ENCODE measurements at places on chromosomes 1 and 21. TPM values are rescaled to one million over a fixed set of nuclear protein-coding genes. Genes with fewer than 3 reads are reported as not detected.

DNA sequence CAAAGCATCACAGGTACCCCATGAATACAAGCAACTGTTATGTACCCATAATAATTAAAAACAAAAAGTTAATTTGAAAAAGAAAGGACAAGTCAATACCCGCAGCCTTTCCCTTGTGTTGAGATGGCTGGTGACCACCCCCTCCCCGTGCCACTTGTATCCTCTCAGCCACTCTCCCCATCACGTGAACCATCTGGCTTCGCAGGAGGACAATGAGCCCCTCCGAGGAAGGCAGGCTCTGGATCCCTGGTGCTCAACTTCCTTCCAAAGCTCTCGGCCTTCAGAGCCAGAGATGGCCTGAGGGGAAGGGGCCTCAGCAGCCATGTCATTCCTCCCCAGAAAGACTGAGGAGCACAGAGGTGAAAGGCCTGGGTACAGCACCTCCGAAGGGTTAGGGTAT, 120.4 kb upstream of the RAB4A start:
- H3K4me1 ChIP-seq: peaks cover 11% of the 10 kb centered on the region
- no peaks in the 10 kb centered on the region for H3K36me3 ChIP-seq
- H3K27ac ChIP-seq: no peak overlapping the region
- H3K27me3 ChIP-seq: no peaks in the 10 kb centered on the region
- no peak for DNase-seq

Gene TAS1R1
- not detected for total RNA-seq

Gene NBPF10
- 1.8 TPM for total RNA-seq

GRCh38 chr1:14824314-14824915, 225.9 kb downstream of the KAZN start:
- no peak overlapping the region for H3K4me3 ChIP-seq
- no peaks in the 10 kb centered on the region for H3K27me3 ChIP-seq

GRCh38 chr1:21670059-21670881, 1.1 kb upstream of the RAP1GAP start:
- peak overlapping the region; percentile 64 for H3K4me3 ChIP-seq
- no peaks in the 10 kb centered on the region for H3K27me3 ChIP-seq
- no peak overlapping the region for H3K27ac ChIP-seq
- no peak for DNase-seq

DNA sequence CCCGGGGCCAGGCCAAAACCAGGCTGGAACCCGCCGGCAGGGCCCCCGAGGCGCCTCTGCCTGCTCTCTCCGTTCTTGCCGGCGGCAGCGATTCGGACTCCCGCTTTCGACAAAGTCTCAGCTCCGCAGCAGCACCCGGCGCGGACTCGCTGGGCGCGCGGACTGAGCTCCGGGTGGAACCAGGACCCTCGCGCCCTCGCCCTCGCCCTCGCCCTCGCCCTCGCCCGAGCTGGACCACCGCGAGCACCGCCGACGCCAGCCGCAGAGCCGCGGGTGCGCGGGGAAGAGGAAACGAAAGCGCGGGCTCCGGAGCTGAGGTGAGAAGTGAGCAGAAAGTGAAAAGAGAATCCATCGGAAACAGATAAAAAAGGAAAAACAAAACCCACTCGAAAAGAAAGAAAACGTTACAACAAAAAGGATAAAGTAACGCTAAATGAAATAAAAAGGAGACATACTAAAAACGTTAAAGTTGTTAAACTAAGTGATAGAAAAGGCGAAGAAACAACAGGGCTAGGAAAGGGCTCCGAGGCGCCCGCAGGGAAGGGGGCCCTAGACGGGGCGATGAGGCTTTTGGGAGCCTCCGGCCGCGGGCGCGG, 64.9 kb downstream of the MEF2D start:
- no peaks in the 10 kb centered on the region for H3K4me1 ChIP-seq
- DNase-seq: no peak
- H3K4me3 ChIP-seq: peak overlapping the region; percentile 8
- no peak overlapping the region for H3K27ac ChIP-seq
- no peaks in the 10 kb centered on the region for H3K36me3 ChIP-seq
- H3K27me3 ChIP-seq: peaks cover 53% of the 10 kb centered on the region

GRCh38 chr1:27031235-27032118, 18.8 kb upstream of the TENT5B start:
- H3K4me1 ChIP-seq: peaks cover 16% of the 10 kb centered on the region
- peak overlapping the region; percentile 87 for H3K27ac ChIP-seq
- peak overlapping the region; percentile 36 for H3K4me3 ChIP-seq
- no peaks in the 10 kb centered on the region for H3K27me3 ChIP-seq
- H3K36me3 ChIP-seq: no peaks in the 10 kb centered on the region

Gene NHLH1
- total RNA-seq: not detected

GRCh38 chr1:56967900-56968832, 2.4 kb upstream of the C8B start:
- H3K27ac ChIP-seq: no peak overlapping the region
- H3K36me3 ChIP-seq: no peaks in the 10 kb centered on the region
- H3K4me1 ChIP-seq: no peaks in the 10 kb centered on the region
- no peak overlapping the region for H3K4me3 ChIP-seq
- peak; percentile 66 for DNase-seq
- H3K27me3 ChIP-seq: no peaks in the 10 kb centered on the region

- H3K27me3 ChIP-seq: no peaks in the 10 kb centered on the region
- no peak overlapping the region for H3K4me3 ChIP-seq
- no peak for DNase-seq
- H3K36me3 ChIP-seq: no peaks in the 10 kb centered on the region
- no peak overlapping the region for H3K27ac ChIP-seq
These were observed 47.1 kb downstream of the MYSM1 start for GRCh38 chr1:58652651-58653184.

- DNase-seq: no peak
- H3K4me1 ChIP-seq: no peaks in the 10 kb centered on the region
- H3K36me3 ChIP-seq: no peaks in the 10 kb centered on the region
- no peak overlapping the region for H3K4me3 ChIP-seq
- no peak overlapping the region for H3K27ac ChIP-seq
These were observed 138.0 kb upstream of the DNAH14 start for GRCh38 chr1:224791362-224791941.

GRCh38 chr1:215584389-215584788, 17.3 kb downstream of the KCTD3 start:
- no peaks in the 10 kb centered on the region for H3K27me3 ChIP-seq
- H3K4me3 ChIP-seq: no peak overlapping the region
- H3K27ac ChIP-seq: no peak overlapping the region
- H3K36me3 ChIP-seq: no peaks in the 10 kb centered on the region
- H3K4me1 ChIP-seq: no peaks in the 10 kb centered on the region

Gene KRTAP11-1
- total RNA-seq: not detected

- H3K4me1 ChIP-seq: peaks cover 5% of the 10 kb centered on the region
- H3K27me3 ChIP-seq: no peaks in the 10 kb centered on the region
- H3K36me3 ChIP-seq: no peaks in the 10 kb centered on the region
- DNase-seq: no peak
These were observed 390.7 kb downstream of the NPHP4 start for GRCh38 chr1:5601516-5601915.

Gene LCA5L
- total RNA-seq: 1.8 TPM

Gene CA6
- total RNA-seq: not detected

DNA sequence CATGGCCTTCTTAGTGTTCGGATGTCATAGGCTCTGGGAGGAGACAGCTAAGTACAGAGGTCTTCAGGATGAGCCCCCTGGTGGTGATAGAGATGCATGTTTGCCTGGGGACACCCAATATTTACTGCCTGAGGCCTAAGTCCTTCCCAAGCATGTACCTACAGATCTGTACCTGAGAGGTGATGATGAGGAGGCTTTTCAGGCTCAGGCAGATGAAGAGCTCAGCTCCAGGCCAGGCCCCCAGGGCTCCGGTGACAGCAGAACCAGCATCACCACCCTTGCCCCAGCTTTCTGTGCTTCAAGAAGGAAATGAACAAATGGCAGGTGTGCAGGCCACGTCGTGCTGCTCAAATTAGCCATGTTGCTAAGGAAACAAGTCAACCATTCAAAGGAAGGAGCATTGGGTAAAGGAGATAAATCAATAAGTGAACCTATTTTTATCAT, 21.1 kb downstream of the CACNA1E start:
- no peaks in the 10 kb centered on the region for H3K36me3 ChIP-seq
- no peak for DNase-seq
- H3K4me3 ChIP-seq: no peak overlapping the region
- no peak overlapping the region for H3K27ac ChIP-seq

- H3K4me1 ChIP-seq: no peaks in the 10 kb centered on the region
- H3K4me3 ChIP-seq: no peak overlapping the region
- H3K27ac ChIP-seq: no peak overlapping the region
- H3K36me3 ChIP-seq: no peaks in the 10 kb centered on the region
These were observed 176.5 kb downstream of the TGFB2 start for GRCh38 chr1:218521414-218522169.

- no peaks in the 10 kb centered on the region for H3K4me1 ChIP-seq
- H3K27ac ChIP-seq: no peak overlapping the region
- DNase-seq: no peak
- H3K4me3 ChIP-seq: no peak overlapping the region
- no peaks in the 10 kb centered on the region for H3K27me3 ChIP-seq
These were observed 19.2 kb downstream of the NFASC start for GRCh38 chr1:204889681-204890383.

- H3K27ac ChIP-seq: no peak overlapping the region
- H3K4me1 ChIP-seq: peaks cover 11% of the 10 kb centered on the region
- no peaks in the 10 kb centered on the region for H3K27me3 ChIP-seq
- no peak overlapping the region for H3K4me3 ChIP-seq
- no peaks in the 10 kb centered on the region for H3K36me3 ChIP-seq
These were observed 34.7 kb downstream of the B3GALT5 start for GRCh38 chr21:39647476-39647875.

GRCh38 chr1:239892602-239893001, 199.1 kb upstream of the FMN2 start:
- no peak for DNase-seq
- no peaks in the 10 kb centered on the region for H3K36me3 ChIP-seq
- H3K27me3 ChIP-seq: no peaks in the 10 kb centered on the region
- no peak overlapping the region for H3K27ac ChIP-seq
- H3K4me3 ChIP-seq: no peak overlapping the region

DNA sequence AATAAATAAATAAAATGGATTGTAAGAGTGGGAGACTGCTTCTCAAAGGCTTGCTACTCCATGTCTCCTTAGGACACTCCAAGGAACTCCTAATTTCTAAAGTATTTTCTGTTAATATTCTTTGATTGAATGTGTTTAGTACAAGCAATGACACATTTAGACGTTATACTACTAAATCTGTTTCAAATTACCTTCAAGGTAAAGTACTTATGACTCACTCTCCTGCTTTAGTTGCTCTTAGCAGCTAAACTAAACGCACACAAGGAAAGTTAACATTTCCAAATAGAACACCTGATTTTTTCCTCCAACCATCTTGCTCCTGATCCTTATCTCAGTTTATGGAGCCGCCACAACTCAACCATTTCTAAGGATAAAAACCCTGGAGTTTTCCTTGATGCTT, 969.8 kb upstream of the ADGRL4 start:
- H3K36me3 ChIP-seq: no peaks in the 10 kb centered on the region
- H3K27me3 ChIP-seq: no peaks in the 10 kb centered on the region
- no peak for DNase-seq
- H3K27ac ChIP-seq: no peak overlapping the region

Gene ST6GALNAC3
- 0.95 TPM for total RNA-seq

DNA sequence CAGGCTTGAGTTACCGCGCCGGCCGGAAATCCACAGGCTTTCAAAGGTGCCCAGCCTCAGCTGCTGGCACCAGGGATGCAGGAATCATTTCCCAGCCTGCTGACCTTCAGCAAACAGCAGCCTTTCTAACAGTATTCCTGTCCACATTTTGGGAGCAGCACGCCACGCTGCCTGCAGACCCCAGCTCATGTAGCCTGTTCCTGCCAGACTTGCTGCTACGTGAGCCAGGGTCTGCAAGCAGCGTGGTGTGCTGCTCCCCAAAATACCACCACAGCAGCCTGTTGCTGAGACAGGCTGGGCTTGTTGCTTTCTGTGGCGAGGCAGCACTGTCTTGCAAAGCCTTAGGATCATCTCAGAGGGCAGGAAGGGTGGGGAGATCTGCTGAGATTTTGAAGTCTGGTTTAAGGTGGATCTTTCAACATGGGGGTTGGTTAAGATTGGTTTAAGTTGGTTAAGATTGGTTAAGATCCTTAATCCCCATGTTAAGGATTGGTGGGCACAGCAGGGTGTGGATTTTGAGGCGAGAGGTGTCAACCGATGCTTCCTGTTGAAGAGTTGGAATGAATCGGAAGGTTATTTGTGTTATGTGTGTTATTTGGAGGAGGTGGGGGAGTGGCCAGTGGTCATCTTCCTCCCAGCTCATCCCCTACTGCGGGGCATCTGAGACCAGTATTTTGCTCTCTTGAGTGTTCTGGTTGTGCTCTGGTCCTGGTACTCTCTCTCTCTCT, 12.9 kb downstream of the FAAH start:
- H3K4me3 ChIP-seq: no peak overlapping the region
- no peak for DNase-seq
- no peak overlapping the region for H3K27ac ChIP-seq
- H3K27me3 ChIP-seq: no peaks in the 10 kb centered on the region
- H3K36me3 ChIP-seq: peaks cover 14% of the 10 kb centered on the region
- no peaks in the 10 kb centered on the region for H3K4me1 ChIP-seq

- no peak overlapping the region for H3K4me3 ChIP-seq
- no peak for DNase-seq
- H3K4me1 ChIP-seq: peaks cover 4% of the 10 kb centered on the region
- H3K36me3 ChIP-seq: no peaks in the 10 kb centered on the region
These were observed 2.1 kb downstream of the PFKL start for GRCh38 chr21:44301961-44302406.

- H3K36me3 ChIP-seq: no peaks in the 10 kb centered on the region
- H3K4me3 ChIP-seq: no peak overlapping the region
- DNase-seq: no peak
- H3K4me1 ChIP-seq: no peaks in the 10 kb centered on the region
- H3K27ac ChIP-seq: no peak overlapping the region
- H3K27me3 ChIP-seq: no peaks in the 10 kb centered on the region
These were observed 20.3 kb downstream of the TIPRL start for GRCh38 chr1:168199056-168199455.

Gene KRTAP13-2
- total RNA-seq: not detected

GRCh38 chr1:41665962-41666917, 181.8 kb upstream of the EDN2 start:
- no peak overlapping the region for H3K27ac ChIP-seq
- no peaks in the 10 kb centered on the region for H3K36me3 ChIP-seq
- H3K4me3 ChIP-seq: no peak overlapping the region
- no peak for DNase-seq

GRCh38 chr1:25197235-25197975, 34.9 kb downstream of the SYF2 start:
- no peak overlapping the region for H3K4me3 ChIP-seq
- no peaks in the 10 kb centered on the region for H3K27me3 ChIP-seq
- no peaks in the 10 kb centered on the region for H3K4me1 ChIP-seq

Gene TNFRSF14
- 30.7 TPM for total RNA-seq

DNA sequence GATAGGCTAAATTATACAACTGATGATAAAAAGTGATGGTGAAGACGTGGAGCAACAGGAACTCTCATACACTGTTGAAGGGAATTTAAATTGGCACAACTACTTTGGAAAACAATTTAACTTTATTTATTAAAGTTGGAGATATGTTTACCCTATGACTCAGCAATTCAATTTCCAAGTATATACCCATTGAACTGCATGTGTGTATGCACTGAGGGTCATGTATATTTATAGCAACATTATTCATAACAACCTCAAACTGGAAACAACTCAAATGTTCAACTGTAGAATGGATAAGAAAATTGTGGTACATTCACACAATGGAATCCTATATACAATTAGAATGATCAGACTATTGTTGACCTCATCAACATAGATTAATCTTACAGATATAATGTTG, 16.5 kb upstream of the BCAS2 start:
- H3K27ac ChIP-seq: no peak overlapping the region
- no peak for DNase-seq
- no peaks in the 10 kb centered on the region for H3K4me1 ChIP-seq
- H3K27me3 ChIP-seq: no peaks in the 10 kb centered on the region
- H3K4me3 ChIP-seq: no peak overlapping the region
